ENCODE measurements at places on chromosomes 4 and X. TPM values are rescaled to one million over a fixed set of nuclear protein-coding genes. Genes with fewer than 3 reads are reported as not detected.

PDGFRA gene
- 9.0 TPM for total RNA-seq

GRCh38 chr4:174318829-174319764 is 35.4 kb downstream of the CEP44 start:
- no peaks in the 10 kb centered on the region for H3K27me3 ChIP-seq
- H3K4me1 ChIP-seq, result peaks cover 6% of the 10 kb centered on the region
- DNase-seq, result no peak

NMU gene
- not detected for total RNA-seq

CTAG1A gene
- total RNA-seq, result not detected

CLCN3 gene
- 20.1 TPM for total RNA-seq

- no peak overlapping the region for H3K4me3 ChIP-seq
- no peaks in the 10 kb centered on the region for H3K27me3 ChIP-seq
- H3K27ac ChIP-seq, result no peak overlapping the region
- H3K36me3 ChIP-seq, result no peaks in the 10 kb centered on the region
- no peak for DNase-seq
Observed at GRCh38 chr4:169109035-169109675, 99.1 kb upstream of the CBR4 start.

EDNRA gene
- 1.4 TPM for total RNA-seq

FAM53A gene
- 2.8 TPM for total RNA-seq

DNA sequence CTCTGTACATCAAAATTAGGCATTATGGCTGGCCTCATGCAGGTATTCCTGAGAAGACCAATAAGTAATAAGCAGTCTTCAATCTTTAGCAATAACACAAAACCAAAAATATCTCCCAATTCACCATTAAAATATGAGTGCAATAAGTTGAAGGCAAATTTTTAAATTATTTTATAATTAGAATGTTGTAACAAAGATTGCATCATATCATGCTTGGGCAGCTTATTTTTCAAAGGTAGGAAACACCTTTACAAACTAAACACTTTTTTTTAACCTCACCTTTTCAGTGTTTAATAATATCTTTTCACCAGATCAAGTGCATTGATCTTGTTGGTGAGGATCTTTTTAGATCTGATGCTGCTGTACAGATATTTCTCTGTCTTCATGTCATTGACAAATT is 592.9 kb upstream of the PITX2 start:
- H3K4me1 ChIP-seq, result no peaks in the 10 kb centered on the region
- H3K27me3 ChIP-seq, result no peaks in the 10 kb centered on the region
- DNase-seq, result no peak
- H3K36me3 ChIP-seq, result no peaks in the 10 kb centered on the region
- no peak overlapping the region for H3K27ac ChIP-seq

S100G gene
- not detected for total RNA-seq

SPIN4 gene
- 0.24 TPM for total RNA-seq

GRCh38 chr4:21271439-21272052 is 571.3 kb downstream of the PACRGL start:
- DNase-seq, result no peak
- no peaks in the 10 kb centered on the region for H3K4me1 ChIP-seq
- H3K36me3 ChIP-seq, result no peaks in the 10 kb centered on the region
- no peak overlapping the region for H3K4me3 ChIP-seq
- no peaks in the 10 kb centered on the region for H3K27me3 ChIP-seq
- H3K27ac ChIP-seq, result no peak overlapping the region
